ENCODE measurements at places on chromosomes 16 and 17.
A peak's percentile ranks its signal among the peaks of the same experiment; 100 is the strongest.

DNA sequence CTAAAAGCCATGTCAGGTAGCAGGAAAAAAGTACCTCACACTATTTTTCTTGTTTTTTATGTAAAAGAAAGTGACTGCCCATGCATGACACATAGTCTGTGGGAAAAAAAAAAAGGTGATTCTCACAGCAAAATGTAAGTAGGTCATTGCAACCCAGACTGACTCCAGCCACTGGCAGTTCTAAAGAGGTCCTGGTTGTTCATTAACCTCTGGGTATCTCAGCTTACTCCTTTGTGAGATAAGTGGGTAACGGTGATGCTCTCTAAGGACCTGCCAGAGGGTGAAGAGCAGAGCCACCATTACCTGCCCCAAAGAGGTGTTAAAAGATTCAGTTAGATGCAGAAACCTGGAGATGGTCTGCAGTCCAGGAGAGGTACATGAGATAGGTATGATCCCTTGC lies 531.9 kb downstream of the GRIN2A start:
- no peak for DNase-seq

DNA sequence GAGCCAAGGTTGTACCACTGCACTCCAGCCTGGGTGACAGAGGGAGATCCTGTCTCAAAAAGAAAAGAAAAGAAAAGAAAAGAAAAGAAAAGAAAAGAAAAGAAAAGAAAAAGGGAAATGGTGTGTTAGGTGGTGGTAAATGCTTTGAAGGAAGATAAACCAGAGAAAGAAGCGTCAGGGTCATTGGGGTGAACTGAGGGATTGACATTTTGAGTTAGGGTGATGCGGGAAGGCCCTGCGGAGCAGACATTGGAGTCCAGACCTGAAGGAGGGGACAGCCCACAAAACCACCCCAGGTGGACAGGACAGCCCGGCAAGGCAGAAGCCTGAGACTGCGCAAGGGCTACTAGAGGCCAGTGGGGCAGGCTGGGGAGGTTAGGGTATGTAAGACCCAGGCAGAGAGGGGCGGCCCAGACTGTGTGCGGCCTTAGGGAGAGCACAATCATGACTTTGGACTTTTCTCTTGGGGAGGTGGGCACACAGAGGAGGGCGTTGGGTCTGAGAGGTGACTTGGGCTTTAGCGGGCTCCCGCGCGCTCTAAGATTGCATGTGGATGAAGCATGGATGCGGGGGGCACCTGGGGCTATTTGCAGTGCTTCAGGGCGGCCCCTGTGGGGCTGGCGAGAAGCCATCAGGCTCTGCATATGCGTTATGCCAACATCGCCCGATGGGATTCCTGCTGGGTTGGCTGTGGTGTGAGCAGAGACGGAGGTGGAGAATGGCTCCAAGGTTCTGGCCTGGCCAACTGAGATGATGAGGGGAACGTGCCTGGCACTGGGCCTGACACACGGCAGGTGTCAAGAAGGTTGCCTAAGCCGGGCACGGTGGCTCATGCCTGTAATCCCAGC lies 3.3 kb upstream of the GAA start:
- no peak for DNase-seq

GRCh38 chr17:80706463-80706867 lies 161.8 kb downstream of the RPTOR start:
- DNase-seq: no peak

- DNase-seq: peak; percentile 81
These were observed 7.4 kb upstream of the CD300LD start for GRCh38 chr17:74599448-74599939.

DNA sequence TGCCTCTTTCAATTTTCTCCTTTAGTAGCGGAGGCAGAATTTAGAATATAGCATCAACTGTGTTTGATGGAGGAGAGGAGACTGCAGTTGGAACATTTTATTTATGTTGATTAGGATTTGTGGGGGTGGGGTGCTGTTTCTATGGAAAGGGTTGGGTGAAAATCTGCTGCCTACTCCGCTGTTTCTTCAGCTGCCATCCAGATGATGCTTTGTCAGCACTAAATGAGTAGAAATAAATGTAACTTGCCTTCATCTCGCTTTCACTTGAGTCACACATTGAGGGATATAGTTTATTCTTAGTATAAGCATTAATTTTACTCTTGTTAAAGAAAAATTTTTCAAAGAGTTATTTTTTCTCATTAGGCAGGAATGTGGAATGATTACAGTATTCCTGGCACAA lies 42.1 kb downstream of the ABHD15 start:
- DNase-seq: no peak

DNA sequence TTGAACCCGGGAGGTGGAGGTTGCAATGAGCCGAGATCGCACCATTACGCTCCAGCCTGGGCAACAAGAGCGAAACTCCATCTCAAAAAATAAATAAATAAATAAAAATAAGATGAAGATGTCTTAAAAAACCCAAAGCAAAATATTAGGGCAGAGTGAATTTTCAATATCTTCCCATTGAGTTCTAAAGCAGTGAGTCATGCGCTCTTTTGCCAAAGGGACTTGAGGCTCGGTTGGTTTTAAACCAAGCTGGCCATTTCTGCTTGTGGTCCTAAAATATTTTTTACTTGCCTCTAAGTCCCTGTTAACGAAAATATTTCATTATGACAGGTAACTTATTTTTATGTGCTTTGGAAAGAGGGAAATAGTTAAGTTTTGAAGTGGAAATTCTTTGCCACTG lies 4.7 kb downstream of the PAFAH1B1 start:
- no peak for DNase-seq

- DNase-seq: no peak
These were observed 166.9 kb downstream of the FTO start for GRCh38 chr16:53870831-53871230.

All from posterior vena cava (tissue), 2 donors.